Kidney epithelial cell (primary cell): ENCODE measurements at places on chromosomes 11 and 22.
A peak's percentile ranks its signal among the peaks of the same experiment; 100 is the strongest.

GRCh38 chr22:35995348-35995747, 33.3 kb downstream of the RBFOX2 start:
- DNase-seq, result no peak

- DNase-seq, result no peak
Measured at GRCh38 chr11:74255741-74256375, 55.6 kb downstream of the P4HA3 start.

- DNase-seq, result no peak
Measured at GRCh38 chr11:86035164-86035563, 33.7 kb downstream of the PICALM start.

GRCh38 chr11:116499396-116500003, 273.3 kb downstream of the BUD13 start:
- no peak for DNase-seq

GRCh38 chr22:30310881-30311771, 15.6 kb downstream of the TBC1D10A start:
- peak; percentile 82 for DNase-seq

DNA sequence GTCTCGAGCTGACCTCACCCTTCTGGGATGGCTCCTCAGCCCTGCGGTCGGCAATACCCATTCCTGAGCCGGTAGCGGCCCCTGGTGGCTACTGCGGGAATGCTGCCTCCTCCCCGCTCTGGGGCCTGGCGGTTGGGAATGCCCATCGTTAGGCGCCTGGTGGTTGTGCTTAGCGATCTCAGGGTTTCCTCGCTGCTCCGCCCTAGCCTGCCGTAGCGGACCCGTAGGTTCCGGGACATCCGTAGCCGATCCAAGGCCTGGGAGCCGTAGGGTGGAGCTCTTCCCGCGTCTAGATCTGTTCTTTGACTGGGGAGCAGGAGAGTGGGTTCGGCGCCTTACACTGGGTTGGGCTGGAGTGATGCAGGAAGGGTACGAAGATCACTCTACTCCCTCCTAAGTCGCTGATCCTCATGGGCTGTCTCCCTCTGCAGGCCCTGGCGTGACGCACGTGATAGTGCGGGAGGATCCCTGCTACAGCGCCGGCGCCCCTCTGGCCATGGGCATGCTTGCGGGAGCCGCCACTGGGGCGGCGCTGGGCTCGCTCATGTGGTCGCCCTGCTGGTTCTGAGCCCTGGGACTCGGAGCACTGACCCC, 14.8 kb downstream of the PLEKHB1 start:
- DNase-seq, result peak; percentile 28

DNA sequence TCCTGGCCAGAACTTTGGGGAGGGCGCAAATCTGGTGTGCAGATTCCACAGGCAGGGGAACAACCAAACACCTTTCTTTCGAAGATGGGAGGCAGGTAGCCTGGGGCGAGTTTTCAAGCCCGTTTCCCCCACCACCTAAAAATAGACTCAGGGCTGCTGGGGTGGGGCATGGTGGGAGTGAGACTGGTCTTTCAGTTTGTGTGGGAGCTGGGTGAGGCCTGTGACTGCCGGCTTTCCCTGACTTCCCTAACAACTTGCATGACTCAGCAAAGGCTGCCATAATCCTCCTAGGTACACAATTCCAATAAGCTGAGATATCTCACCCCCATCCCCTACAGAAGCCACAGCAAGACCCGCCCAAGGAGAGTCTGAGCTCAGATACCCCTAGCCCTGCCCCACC, 4.3 kb upstream of the OR5B12 start:
- no peak for DNase-seq

DNA sequence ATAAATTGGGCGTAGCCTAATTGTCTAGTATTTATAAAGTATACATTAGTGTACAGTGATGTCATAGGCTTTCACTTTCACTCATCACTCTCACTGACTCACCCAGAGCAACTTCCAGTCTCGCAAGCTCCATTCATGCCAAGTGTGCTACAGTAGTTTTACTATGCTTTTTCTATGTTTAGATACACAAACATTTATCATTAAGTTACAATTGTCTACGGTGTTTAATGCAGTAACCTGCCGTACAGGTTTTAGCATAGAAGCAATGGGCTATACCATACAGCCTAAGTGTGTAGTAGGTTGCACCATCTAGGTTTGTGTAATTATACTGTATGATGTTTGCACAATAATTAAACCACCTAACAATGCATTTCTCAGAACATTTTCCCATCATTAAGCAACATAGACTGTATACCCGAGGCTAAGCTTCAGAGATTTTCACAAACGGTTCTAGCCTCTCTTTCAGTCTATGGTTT, 17.5 kb downstream of the OR9G1 start:
- DNase-seq, result no peak

GRCh38 chr11:120028897-120029258, 109.0 kb downstream of the TRIM29 start:
- DNase-seq, result no peak

DNA sequence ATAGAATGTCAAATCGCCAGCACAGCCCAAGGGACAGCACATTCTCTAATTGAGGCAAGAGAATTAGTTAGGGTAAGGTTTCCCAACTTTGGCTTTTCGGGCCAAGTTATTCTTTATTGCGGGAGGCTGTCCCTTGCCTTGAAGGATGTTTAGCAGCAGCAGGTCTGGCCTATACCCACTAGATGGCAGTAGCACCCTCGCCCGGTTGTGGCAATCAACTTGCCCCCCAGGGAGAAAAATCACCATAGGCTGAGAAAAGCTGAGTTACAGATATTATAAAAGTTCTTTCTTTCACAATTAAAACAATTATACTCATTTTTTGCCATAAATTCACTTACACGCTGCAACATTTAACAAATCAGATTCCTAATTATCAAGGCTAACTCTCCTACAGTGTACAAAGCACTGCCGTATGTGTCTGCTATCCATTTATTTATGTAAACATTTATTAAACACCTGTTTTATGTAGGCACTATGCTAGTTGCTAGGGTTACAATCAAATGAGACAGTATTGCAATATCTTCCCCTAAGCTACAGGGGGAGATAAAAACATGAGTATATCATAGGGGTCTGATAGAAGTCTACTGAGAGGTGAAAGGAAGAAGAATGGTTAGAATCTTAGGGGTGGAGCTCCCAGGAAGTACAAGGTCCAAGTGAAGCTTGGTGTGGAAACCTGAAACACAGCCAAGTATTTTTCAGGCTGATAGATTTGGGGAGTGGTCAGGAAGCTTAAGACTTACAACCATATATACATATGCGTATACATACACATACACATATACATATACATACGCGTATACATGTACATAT, 452.3 kb downstream of the RAB38 start:
- no peak for DNase-seq

GRCh38 chr22:19631899-19632667, 82.2 kb upstream of the SEPTIN5 start:
- no peak for DNase-seq

GRCh38 chr22:39175353-39176142, 23.1 kb upstream of the CBX7 start:
- DNase-seq, result no peak

DNA sequence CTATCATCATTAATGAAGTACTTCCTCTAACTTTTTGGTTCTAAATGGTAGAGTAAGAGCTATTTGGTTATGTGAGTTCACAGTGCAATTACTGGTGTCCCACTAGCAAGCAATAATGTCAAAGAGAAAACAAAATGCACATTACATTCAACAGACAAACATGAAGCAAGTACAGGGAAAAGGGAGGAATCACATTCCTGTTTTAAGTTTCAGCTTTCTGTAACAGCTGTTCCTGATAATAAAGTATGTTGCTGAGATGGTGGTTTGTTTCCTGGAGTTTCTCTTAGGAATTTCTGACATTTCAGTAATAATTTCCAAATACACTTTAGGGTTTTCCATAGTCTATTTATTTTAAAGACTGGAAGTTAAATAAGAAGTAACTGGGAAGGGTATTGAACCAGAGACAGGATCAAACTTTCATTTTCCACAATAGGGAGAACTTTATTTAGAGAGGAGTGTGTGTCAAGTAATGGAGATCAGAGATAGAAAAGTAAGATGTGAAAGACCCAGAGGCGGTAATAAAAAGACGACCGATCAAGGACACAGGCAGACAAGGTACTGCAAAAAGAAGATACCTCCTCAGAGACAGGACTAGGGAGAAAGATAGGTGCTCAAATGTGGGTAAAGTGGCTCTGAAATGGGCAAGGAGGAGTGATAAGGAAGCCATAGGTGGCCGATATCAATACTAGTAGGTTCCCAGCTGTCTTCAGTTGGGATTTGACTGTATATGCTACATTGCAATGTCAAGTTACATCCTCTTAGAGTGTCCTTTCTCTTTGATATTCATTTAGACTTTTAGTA, 20.8 kb upstream of the CLNS1A start:
- no peak for DNase-seq
